Hypothalamus (tissue), 51 donors: ENCODE measurements at places on chromosomes 7 and 10.

DNA sequence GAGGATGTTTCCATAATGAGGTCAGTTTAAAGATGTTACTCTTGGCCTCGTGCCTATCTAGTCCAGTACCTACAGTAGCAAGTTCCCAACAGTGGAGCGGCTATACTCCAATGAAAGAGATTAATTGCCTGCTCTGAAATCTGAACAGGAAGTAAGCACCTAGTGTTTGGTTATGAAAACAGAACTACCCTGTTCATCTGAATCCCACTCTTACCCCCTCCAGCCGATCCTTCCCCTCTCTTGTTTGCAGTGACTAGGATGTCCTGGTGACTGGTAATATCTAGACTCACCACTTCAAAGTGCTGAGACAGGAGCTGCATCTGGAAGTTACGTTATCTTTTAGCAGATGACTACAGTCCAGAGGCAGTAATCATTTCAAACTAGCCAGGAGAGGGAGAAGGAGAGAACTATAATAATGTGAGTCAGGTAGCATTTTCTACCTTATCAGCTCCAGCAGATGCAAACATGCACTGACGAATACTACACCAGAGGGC lies 666.7 kb upstream of the NRP1 start:
- no peak for DNase-seq

DNA sequence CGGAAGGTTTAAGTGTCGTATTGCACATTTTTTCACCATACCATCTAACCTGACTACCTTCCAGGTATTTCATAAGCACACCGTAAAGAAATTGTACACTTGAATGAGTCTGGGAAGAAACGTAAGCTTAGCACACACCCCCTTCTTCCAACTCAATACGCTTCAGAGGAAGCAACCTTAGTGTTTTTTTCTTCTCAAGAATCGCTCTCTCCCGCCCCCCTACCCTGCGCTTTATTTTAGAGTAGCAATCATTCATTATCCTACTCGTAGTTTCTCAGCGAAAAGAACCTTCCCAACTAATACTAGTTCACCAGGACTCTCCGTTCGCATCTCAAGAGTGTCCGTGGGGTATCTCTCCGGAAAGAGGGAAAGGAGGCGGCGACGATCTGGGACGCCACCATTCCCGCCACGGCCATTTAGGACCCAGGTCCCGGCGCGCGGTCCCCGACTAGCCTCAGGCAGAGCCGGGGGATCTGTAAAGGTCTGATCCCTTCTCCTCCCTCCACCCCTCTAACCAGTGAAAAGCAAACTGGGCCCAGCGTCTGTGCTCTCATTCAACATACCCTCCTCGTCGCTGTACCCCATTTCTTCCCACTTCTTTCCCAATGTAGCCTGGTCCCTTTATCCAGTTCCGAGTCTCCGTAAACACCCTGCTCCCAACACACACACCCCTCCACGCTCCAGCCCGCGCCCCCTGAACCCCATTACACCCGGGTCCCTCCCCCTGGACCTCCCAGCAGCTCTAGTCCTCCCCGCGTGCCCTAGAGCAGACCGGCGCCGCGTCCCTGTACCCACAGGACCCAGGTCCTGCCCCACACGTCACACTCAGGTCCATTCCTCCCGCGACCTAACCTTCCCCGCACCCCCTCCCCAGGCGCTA lies 16.0 kb downstream of the MYOZ1 start:
- DNase-seq = peak; percentile 28

- DNase-seq = peak; percentile 41
Measured at GRCh38 chr10:101780818-101781654, 2.2 kb downstream of the NPM3 start.

- no peak for DNase-seq
Measured at GRCh38 chr7:21651697-21652096, 108.9 kb downstream of the DNAH11 start.

- DNase-seq = no peak
Measured at GRCh38 chr7:80768756-80769155, 130.3 kb downstream of the CD36 start.

- no peak for DNase-seq
Measured at GRCh38 chr7:6026011-6026819, 5.0 kb upstream of the ANKRD61 start.

DNA sequence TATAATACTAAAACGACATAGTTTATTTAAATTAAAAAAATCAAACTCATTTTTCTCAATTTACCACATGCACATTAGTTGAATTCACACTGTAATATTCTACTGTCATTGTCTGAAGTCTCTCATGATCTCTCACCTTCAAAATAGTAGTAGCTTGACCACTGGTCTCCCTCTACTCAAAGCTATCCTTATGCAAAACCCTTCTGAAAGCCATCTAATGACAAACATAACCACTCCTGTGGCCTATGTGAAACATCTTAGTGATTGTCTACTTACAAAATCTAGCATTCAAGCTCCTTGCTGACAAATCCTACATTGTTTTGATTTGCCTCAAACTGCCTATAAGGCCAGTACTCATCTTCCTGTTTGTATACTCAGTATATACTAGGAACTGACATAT lies 606.0 kb upstream of the GHITM start:
- DNase-seq = no peak

DNA sequence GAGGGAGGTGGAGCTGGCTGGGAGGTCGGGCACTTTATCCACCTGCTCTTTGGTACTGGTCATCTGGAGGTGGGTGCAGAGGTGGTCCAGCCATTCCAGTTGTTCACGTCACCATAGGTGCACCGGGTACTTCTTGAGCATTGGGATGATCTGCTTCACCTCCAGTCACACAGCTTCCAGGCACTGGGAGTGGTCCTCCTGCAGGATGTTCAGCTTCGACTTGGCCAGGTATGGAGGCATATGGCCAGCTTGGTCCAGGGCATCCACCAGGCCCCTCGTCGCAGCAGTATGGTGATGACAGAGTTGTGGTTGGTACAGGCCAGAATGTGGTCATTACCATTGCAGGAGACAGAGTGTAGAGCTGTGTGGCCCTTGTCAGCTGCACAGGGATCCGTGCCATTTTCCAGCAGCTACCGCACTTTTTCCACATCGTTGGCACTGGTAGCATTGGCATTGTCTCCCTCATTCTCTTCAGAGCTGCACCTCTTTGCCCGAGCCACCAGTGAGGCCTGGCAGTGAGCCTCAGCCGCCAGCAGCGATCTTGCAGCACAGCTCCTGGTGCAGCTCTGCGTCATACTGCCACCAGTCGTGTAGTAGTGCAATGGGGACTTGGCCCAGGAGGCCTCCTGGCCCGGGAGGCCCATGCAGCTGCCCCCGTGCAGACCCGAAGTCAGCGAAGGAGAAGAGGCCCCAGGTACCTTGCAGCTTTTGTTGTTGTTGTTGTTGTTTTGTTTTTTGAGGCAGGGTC lies 150.9 kb downstream of the ZNF22 start:
- no peak for DNase-seq

DNA sequence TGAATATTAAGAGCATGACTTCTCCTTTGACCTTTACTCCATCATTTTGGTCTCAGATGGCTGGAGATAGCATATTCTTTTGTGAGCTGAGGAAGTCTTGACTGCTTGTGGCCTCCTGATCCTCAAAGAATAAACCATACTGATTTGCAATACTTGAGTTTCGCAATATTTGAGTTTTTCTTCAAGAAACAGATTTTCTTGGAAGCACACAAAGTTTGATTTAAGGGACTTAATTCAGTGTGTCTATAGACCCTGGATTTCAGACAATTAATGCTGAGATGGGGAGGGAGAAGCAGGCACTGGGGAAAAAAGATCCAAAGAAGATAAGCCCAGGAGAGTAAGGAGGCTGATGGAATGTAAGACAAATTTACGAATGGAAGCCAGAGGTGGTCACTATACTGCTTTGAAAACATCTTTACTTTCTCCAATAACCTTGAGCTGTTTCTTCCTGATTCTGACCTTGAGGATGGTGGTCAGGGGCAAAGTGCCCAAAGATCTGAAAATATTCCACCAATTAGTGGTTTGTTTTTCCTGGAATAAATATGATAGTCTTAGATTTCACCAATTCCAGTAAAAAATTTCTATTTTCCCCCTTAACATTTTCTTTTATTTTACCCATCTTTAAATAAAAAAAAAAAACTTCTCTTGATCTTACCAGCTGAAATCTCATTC lies 7.5 kb downstream of the EPDR1 start:
- DNase-seq = no peak

GRCh38 chr10:133446979-133447378 lies 6.8 kb upstream of the SCART1 start:
- DNase-seq = no peak

DNA sequence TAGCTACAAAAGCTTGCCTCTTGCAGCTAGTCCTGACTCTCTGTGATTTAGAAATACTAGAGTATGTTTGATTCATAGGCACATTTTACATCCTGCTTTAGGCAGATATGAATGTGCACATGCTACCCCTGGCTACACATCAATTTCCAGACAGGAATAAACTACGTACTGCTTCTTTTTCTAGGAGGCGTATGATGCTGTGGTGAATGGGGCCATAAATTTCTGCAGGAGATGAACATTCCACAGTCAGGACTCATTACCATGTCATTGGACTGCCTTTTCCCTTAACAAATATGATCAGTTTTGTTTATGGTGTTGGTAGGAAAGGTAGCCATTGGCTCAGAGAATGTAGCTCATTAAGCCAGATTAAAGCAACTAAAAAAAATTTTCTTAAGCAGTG lies 50.1 kb upstream of the IFRD1 start:
- DNase-seq = no peak

GRCh38 chr7:24401628-24402593 lies 117.9 kb downstream of the NPY start:
- no peak for DNase-seq

DNA sequence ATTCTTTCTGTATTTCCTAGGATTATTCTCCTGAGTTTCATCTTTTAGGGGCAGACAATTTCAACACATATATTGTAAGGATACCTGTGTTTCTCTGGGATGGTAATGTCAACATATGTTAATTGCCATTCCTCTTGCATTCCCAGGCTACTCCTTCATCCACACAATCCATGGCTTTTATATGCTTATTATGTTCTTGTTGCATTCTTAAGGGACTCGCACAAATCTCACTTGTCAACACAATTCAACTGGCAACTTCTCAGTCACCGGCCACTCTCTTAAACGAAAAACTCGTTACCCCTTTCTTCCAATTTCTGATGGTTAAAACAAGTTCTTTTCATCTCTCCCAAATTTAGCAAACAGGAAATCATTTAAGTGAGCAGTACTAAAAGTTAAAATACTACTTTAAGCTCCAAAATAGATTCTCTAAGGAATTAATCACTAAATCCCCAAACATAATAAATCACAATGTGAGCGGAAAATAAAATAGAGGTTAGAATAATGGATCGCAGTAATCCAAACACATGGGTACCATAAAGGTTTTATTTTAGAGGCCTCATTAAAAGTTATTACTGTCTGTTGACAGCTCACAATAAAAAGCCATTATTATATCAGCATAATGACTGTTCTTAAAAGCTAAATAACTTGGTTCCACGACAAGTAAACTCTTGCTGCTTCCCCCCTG lies 223.2 kb downstream of the ELMO1 start:
- DNase-seq = no peak

DNA sequence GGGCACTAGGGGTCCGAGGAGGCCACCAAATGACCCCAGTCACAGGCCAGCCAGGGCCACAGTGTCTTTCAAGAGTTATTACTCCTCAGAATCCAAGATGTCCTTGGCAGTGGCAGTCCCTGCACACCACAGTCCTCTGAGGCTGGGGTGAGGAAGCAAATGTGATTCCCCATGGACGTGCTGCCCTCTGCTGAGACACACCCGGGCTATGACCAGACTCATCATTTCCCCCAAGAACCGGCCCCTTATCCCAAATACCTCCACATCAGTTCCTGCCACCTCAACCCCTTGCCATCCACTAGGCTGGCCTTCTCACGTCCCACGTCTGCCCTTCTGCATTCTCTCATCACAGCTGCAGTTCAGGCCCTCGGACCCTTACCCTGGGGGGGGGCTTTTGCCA lies 5.0 kb downstream of the PRKAG2 start:
- DNase-seq = no peak

DNA sequence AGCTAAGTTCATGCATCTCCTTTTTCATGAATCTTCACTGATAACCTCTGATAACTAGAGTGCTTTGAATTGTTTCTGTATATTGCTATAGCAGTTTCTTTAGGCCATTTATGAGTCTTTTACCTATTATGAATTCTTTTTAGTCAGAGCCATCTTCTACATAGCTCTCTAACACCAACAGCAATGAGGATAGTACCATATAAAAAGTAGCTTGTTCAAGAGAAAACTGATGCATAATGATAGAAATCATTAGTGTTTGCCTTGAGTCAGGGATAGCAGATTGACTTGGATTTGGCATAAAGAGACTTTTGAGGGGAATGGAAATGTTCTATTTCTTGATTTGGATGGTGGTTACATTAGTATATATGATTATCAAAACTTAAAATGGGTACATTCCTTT lies 25.8 kb upstream of the SEMA4G start:
- no peak for DNase-seq

DNA sequence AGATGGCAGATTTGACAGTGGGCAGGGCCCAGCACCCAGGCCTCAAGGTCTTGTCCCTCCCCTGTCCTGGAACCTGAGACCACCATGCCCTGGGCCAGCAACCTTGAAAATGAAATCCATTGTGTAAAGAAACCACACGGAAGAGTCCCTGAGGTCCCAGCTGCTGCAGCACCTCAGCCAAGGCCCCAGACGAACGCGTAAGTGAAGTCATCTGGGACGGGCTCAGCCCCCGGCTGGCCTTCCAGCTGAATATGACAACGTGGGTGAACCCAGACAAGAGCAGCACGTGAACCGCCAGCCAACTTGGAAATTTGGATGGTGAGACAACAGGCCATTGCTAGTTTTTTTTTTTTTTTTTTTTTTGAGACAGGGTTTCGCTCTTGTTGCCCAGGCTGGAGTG lies 70.3 kb downstream of the CYTH3 start:
- no peak for DNase-seq

DNA sequence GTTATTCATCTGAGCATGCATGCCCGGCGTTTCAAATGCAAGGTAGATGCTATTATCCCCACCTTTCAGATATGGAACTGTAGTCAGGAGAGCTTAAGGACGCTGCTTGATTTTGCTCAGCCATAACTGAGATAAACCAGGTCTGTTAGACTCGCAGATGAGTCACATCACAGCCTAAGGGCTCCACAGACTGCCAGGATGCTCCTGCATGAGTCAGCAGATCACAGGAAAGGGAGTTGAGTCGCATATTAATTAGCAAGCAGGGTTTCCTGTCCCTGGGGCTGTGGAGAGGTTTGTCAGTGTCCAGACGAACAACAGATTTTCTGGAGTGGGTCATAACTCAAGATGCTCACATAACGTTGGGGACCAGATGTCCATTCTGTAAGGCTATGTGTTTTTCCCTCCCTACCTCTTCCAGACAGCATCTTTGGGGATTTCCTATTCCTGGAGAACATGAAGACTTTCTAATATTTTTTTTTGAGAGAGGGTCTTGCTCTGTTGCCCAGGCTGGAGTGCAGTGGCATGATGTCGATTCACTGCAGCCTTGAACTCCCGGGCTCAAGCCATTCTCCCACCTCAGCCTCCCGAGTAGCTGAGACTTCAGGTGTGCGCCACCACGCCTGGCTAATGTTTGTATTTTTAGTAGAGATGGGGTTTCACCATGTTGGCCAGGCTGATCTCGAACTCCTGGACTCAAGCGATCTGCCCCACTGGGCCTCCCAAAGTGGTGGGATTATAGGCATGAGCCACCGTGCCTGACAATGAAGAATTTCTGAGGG lies 36.7 kb downstream of the PFKFB3 start:
- DNase-seq = no peak
